Heart left ventricle (tissue), 16 donors: ENCODE measurements at places on chromosomes 3 and 15. TPM values are rescaled to one million over a fixed set of nuclear protein-coding genes. Genes with fewer than 3 reads are reported as not detected.

SLC9C1 gene
- 0.11 TPM for polyA plus RNA-seq

SAMD7 gene
- polyA plus RNA-seq = not detected

DNA sequence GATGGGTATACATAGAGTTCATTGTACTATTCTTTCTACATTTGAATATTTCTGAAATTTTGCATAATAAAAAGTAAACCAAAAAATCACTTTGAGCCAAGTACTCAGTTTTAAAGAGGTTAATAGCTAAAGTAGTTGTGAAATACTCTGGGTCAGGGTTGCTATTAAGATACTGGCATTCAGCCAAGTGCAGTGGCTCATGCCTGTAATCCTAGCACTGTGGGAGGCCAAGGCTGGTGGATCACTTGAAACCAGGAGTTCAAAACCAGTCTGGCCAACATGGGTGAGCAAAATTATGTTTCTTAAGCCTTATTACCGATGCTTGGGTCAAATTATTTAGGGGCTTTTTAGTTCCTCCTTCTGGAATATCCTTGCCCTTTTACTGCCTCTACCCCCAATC lies 122.0 kb upstream of the MELTF start:
- peak; percentile 47 for DNase-seq

GOLGA6L9 gene
- 8.4 TPM for polyA plus RNA-seq

DNA sequence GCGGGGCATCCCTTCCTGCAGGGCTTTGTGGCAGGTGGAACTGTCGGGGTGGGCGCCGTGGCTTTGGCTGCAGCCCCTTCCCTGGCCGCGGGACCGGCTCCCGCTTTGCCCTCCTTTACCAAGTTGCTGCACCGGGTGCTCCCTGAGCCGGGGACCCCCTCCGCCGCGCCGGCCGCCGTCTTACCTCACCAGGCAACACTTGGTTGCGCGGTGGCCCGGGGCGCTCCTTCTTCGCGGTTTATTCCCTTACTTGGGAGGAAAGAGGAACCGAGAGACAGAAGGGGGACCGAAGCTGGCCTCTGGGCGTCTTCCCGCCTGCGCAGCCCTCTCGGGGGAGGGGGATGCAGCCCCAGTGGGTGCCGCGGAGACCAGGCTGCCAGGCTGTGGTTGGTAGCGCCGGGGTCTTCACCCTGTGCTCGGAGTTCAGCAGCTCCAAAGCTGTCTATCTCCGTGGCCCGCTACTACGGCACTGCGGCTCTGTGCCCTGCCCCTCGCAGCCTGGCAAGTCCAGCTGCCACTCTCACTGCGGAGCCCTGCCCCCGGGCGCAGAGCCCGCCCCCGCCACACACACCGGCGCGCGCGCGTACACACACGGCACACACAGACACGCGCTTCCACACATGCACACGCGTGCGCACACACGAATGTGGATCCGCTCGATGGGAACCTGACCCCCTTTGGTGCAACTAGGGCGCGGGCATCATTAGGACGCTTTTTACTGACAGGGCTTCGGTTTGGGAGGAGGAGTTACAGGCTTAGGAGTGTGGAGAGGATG lies at the start of gene DGKG:
DGKG (minus strand) TSS at position 473 of the 775 bp plus-strand sequence. CDS start 41,775 bp downstream, outside the sequence.
- peak; percentile 81 for DNase-seq

DNA sequence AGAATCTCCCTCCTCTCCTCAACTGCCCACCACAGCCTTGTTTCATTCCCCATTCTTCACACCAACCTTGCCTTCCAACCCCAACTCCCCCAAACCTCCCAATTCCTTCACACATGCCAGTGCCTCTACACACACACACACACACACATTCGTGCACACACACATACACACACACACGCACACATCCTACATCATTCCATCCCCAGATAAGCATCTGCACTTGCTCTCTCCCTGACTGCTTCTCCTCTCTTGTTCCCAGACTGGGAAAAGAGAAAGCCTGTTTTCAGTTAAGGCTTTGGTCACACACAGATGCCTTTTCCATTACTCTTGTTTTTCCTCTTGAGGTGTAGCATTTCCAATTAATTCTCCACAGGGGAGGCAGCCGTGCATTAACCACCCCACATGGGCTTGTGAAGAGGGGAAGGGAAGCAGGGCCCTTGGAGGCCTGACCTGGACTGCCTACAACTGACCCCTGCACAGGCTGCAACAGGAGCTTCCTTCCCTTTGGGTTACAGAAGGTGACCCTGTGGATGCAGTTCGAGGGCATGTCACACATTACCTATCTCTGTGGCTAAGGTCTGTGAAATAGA lies 32.0 kb upstream of the BOC start:
- no peak for DNase-seq

DPPA2 gene
- polyA plus RNA-seq = not detected

RASGRF1 gene
- not detected for polyA plus RNA-seq

GRCh38 chr3:17800232-17800631 lies 57.8 kb upstream of the TBC1D5 start:
- no peak for DNase-seq

FBXW12 gene
- not detected for polyA plus RNA-seq

GRCh38 chr3:183260167-183260904 lies 7.3 kb downstream of the B3GNT5 start:
- DNase-seq = no peak

DNA sequence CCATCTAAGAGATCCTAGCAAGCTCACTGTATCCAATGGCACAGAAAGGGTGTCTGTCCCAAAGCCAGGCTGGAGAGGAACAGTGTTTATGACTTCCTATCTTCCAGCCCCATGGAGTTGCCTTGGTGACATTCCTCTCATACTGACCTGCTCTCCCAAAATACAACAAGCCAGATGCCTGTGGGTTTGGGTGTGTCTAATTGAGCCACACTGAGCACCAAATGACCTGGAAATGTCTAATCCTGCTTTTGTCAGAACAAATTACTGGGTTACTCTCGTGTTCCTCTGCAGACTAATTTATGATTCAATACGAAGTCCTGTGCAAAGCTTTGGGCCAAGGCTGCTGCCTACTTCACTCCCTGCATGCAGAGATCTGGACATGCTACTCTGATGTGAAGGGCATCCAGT lies 98.1 kb upstream of the STRIT1 start:
- DNase-seq = peak; percentile 37

- DNase-seq = no peak
These were observed 55.6 kb upstream of the FLNB start for GRCh38 chr3:57952651-57953050.

CSK gene
- 23.9 TPM for polyA plus RNA-seq

GOLGA8G gene
- not detected for polyA plus RNA-seq

DNA sequence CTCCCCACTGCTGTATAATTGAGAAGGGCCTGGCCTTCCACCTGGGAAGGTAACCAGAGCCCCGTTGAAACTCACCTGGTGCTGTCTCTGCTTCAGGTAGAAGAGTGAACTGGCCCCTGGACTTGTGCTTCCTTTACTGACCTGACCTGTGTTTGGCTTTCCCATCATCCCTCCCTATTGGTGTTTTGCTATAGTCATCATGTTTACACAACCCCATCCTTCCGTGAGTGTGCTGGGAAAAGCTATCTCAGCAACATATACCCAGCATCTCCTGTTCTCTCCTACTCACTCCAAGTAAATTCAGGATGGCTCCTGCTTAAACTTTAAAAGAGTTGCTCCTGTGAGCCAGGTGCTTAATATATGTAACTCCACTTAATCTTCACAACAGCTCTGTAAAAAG lies 77.2 kb upstream of the TSC22D2 start:
- no peak for DNase-seq

DNA sequence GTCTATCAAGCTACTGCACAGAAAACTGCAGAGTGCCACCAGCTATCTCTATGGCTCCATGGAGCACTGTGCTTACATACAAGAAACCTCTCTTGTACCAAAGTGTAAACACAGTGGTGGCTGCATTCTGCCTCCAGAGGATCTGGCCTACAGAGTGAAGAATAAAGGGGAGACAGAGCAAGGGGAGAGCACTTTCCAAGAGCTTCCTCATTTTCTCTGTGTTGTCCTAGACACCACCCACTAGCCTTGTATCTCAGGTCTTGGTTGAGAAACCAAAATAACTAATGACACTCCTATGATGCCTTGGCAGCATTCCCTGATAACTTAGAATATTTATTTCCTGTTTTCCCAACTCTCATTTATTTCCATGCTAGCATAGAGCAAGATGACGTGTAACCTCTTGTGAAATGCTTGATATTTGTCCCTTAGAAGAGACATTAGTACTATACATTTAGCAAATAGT lies 56.9 kb upstream of the PHLDB2 start:
- DNase-seq = no peak

- DNase-seq = no peak
These were observed 25.9 kb upstream of the GP9 start for GRCh38 chr3:129034642-129035041.
